ENCODE measurements at places on chromosomes 13 and 19. TPM values are rescaled to one million over a fixed set of nuclear protein-coding genes. Genes with fewer than 3 reads are reported as not detected.

GRCh38 chr13:99601535-99601934 is 100.3 kb downstream of the TM9SF2 start:
- no peak for DNase-seq

DNA sequence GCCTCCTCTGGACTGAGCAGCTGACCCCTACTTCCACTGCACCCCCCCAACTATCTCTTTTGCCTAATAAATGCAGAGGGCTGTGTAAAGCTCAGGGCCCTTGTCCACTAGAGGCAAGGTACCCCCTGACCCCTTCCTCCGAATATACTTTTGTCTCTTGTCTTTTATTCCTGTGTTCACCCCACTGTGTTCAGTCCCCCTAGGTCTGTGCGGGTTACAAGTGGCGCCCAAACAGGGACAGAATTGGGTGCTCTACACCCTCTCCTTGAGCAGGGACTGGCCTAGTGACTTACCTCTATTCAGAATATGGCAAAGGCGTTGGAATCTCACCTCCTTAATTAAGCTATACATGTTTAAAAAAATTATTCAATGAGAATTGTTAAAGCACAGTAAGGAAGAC is 15.0 kb downstream of the ZNF350 start:
- no peak for DNase-seq

PGLYRP2 gene
- total RNA-seq, result not detected

KDM4B gene
- 24.5 TPM for total RNA-seq

ZNF285 gene
- total RNA-seq, result 30.2 TPM
